ENCODE measurements at places on chromosomes 7 and 10.

DNA sequence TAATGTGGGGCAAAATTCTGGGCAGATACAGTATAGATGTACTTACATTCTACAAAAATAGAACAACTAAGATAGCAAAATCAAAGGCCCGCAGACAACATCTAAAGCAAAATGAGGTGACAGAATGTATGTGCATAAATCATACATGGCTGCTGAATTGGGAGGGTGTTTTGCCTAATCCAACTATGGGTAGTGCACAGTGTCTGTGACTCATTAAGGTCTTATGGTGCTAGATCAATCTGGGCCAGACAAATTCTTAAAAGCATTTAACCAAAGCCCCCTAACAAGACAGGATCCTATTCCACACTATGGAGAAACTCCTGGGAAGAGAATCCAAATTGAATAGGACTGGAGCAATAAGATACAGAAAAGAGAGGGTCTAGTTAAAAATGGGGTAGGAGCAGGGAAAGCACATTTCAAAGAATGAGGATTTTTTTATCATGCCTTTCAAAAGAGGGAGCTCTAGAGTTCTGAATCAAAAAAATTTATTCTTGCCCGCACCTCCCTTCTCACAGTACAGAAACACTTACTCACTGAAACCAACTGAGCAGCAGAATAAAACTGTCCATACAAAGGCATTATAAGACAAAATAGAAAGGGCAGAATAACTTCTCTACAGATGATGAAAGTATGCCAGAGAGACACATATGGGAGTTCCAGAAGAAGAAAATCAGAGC is 181.3 kb downstream of the RNLS start:
- DNase-seq, result no peak

DNA sequence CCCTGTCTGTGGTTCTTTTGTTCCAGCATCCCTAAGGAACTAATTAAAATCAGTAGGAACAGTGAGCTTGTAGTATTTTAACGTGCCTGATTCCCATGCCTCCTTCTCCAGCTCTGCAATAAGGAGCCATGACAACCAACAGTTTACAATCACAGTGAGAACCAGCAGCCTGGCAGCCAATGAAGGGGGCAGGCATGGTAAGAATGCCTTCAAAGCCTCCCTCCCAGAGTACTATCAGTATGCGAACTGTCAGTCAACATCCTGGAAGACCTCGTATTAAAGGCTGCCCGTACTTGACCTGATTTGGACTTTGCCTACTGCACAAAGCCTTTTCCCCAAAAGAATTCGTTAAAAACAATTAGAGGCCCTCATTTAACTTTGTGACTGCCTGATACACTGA is 7.7 kb downstream of the ZPBP start:
- DNase-seq, result no peak

- no peak for DNase-seq
Measured at GRCh38 chr7:42175834-42176723, 60.9 kb downstream of the GLI3 start.

GRCh38 chr10:114306116-114306973 is 67.3 kb downstream of the VWA2 start:
- no peak for DNase-seq

DNA sequence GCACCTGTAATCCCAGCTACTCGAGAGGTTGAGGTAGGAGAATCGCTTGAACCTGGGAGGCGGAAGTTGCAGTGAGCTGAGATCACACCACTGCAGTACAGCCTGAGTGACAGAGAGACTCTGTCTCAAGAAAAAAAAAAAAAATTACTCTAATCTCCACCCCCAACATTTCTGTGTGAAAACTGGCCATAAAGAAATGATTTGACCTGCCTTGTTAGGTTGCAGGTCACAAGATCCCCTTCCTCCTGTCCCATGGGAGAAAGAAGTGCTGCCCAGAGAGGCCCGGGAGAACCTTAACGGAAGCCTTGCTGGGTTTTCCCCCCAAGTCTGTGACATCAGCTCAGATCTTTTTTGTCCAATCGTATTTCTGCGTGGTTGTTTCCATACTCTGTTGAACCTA is 8.7 kb upstream of the CALHM1 start:
- no peak for DNase-seq

- DNase-seq, result no peak
Measured at GRCh38 chr10:80870282-80870681, 332.6 kb downstream of the SH2D4B start.
